ENCODE measurements at places on chromosomes 6 and 20. TPM values are rescaled to one million over a fixed set of nuclear protein-coding genes. Genes with fewer than 3 reads are reported as not detected.

GRCh38 chr6:14748679-14749078 is 497.2 kb upstream of the JARID2 start:
- no peaks in the 10 kb centered on the region for H3K4me1 ChIP-seq
- no peaks in the 10 kb centered on the region for H3K27me3 ChIP-seq
- DNase-seq = no peak
- H3K27ac ChIP-seq = no peak overlapping the region
- H3K36me3 ChIP-seq = no peaks in the 10 kb centered on the region

The BMP7 gene
- 2.2 TPM for total RNA-seq

DNA sequence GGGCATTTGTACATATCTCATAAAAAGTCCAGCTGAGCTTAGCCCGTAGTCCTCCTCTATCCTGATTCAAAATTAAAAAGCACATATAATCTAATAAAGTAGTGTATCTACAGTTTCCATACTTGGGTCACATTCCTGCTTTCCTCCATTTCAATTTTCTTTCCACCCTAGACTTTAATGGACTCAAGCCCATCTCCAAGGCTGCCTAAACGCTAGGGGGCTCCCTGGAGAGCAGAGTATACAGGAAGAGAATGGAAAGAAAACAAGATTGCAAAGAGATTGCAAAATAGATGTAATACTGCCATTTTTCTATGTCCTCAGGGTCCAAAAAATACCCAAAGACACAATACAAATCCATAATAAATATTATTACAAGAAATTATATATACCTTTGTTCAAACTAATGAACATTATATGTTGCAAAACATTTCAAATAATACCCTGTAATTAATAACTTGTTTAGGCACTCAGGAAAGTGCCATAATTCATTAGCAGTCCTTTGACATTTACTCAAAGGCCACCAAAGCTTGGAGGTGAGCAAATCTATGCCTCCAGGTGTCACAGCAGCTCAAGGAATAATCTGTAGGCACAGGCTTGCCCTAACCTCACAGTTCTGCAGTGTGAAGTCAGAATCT is 2.4 kb upstream of the MCM3 start:
- no peaks in the 10 kb centered on the region for H3K36me3 ChIP-seq
- H3K27ac ChIP-seq = no peak overlapping the region

The MDFI gene
- total RNA-seq = 2.2 TPM

- no peak for DNase-seq
- H3K27me3 ChIP-seq = no peaks in the 10 kb centered on the region
- H3K4me3 ChIP-seq = no peak overlapping the region
- no peaks in the 10 kb centered on the region for H3K36me3 ChIP-seq
- peaks cover 25% of the 10 kb centered on the region for H3K4me1 ChIP-seq
These were observed 3.3 kb upstream of the TMEM14A start for GRCh38 chr6:52667572-52667971.

DNA sequence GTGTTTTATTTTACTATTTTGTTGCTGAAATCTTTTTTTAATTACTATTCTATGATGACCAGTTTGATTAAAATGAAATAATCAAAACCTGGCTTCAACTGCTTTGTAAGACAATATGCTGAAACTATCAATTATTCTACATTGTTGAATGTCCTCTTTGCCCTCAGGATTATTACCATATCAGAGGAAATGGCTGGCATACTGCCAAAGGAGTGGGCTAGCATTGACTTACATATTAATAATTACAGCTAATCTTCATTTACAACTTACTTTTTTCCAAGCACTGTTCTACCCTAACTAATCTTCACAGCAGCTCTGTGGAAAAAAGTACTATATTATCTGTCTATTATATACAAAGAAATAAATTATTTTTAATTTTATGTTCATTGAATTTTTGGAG is 560.5 kb downstream of the BCKDHB start:
- H3K4me1 ChIP-seq = no peaks in the 10 kb centered on the region
- no peak overlapping the region for H3K4me3 ChIP-seq
- no peaks in the 10 kb centered on the region for H3K36me3 ChIP-seq
- no peak overlapping the region for H3K27ac ChIP-seq
- H3K27me3 ChIP-seq = no peaks in the 10 kb centered on the region

The FERMT1 gene
- 30.2 TPM for total RNA-seq

GRCh38 chr20:59094576-59094975 is 52.0 kb upstream of the PRELID3B start:
- no peaks in the 10 kb centered on the region for H3K36me3 ChIP-seq
- no peak overlapping the region for H3K4me3 ChIP-seq
- H3K27ac ChIP-seq = no peak overlapping the region
- no peak for DNase-seq
- no peaks in the 10 kb centered on the region for H3K27me3 ChIP-seq
- H3K4me1 ChIP-seq = no peaks in the 10 kb centered on the region

The PSMB8 gene
- total RNA-seq = 95.2 TPM

- H3K4me3 ChIP-seq = no peak overlapping the region
- peaks cover 6% of the 10 kb centered on the region for H3K4me1 ChIP-seq
- no peak for DNase-seq
- H3K36me3 ChIP-seq = no peaks in the 10 kb centered on the region
These were observed 165.3 kb downstream of the ZDHHC14 start for GRCh38 chr6:157546321-157546720.

DNA sequence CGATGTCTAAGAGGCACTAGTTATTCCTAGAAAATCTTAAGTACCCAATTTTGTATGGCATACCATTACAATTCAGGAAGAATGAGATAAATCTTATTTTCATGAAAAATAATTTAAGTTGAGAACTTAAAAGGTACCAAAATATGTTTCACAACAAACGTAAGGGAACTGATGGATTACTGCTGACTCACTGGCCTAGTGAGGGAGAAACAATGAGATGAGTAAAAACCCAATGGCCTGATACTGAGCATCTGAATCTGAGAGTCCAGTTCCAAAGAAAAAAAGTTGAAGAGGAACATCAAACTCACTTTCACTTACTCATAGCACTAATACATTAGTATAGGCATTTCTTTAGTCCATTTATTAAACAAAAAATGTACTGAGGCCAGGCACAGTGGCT is 56.0 kb downstream of the MDN1 start:
- no peaks in the 10 kb centered on the region for H3K4me1 ChIP-seq
- H3K27me3 ChIP-seq = no peaks in the 10 kb centered on the region
- peaks cover 28% of the 10 kb centered on the region for H3K36me3 ChIP-seq
- no peak overlapping the region for H3K27ac ChIP-seq

- H3K4me1 ChIP-seq = peaks cover 5% of the 10 kb centered on the region
- peak overlapping the region; percentile 68 for H3K27ac ChIP-seq
- peak; percentile 33 for DNase-seq
- no peak overlapping the region for H3K4me3 ChIP-seq
These were observed 72.6 kb downstream of the HIVEP2 start for GRCh38 chr6:142872376-142872775.

The TFAP2C gene
- total RNA-seq = 0.95 TPM

The REV3L gene
- total RNA-seq = 24.7 TPM

- H3K27me3 ChIP-seq = no peaks in the 10 kb centered on the region
- DNase-seq = no peak
- no peaks in the 10 kb centered on the region for H3K36me3 ChIP-seq
- no peak overlapping the region for H3K27ac ChIP-seq
- no peaks in the 10 kb centered on the region for H3K4me1 ChIP-seq
These were observed 237.2 kb downstream of the CDKAL1 start for GRCh38 chr6:20771409-20771808.

DNA sequence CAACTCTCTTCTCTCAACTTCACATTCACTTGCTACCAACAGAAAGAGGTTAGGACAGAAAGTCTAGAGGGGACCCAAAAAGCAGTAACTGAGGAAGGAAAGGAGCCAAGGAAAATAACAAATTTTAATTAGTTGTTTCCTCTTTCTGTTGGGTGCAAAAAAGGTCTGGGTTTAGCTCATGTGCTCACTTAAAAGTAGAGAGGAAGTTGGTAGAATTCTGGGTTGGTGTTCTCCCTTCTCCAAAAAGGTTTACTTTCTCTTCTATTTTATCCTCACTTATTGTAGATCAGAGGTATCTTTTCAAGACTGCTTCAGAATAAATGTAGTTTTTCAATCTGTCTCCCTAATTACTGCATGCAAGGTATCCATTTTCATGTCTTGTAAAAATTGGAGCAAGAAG is 42.8 kb downstream of the MAP3K7 start:
- H3K27me3 ChIP-seq = no peaks in the 10 kb centered on the region
- H3K4me1 ChIP-seq = peaks cover 2% of the 10 kb centered on the region

The PGC gene
- not detected for total RNA-seq

The CDH26 gene
- 1.9 TPM for total RNA-seq

The ZNF831 gene
- 0.20 TPM for total RNA-seq

The LY6G5C gene
- total RNA-seq = not detected

GRCh38 chr6:123016431-123017103 is 20.5 kb downstream of the CLVS2 start:
- no peaks in the 10 kb centered on the region for H3K4me1 ChIP-seq
- no peak for DNase-seq
- no peak overlapping the region for H3K4me3 ChIP-seq
- H3K27me3 ChIP-seq = no peaks in the 10 kb centered on the region

- H3K4me3 ChIP-seq = no peak overlapping the region
- no peak for DNase-seq
- no peak overlapping the region for H3K27ac ChIP-seq
- peaks cover 47% of the 10 kb centered on the region for H3K4me1 ChIP-seq
These were observed 3.1 kb upstream of the POU3F2 start for GRCh38 chr6:98831057-98831958.

GRCh38 chr6:70834520-70834919 is 122.3 kb downstream of the B3GAT2 start:
- H3K36me3 ChIP-seq = no peaks in the 10 kb centered on the region
- H3K27ac ChIP-seq = no peak overlapping the region
- H3K4me3 ChIP-seq = no peak overlapping the region

DNA sequence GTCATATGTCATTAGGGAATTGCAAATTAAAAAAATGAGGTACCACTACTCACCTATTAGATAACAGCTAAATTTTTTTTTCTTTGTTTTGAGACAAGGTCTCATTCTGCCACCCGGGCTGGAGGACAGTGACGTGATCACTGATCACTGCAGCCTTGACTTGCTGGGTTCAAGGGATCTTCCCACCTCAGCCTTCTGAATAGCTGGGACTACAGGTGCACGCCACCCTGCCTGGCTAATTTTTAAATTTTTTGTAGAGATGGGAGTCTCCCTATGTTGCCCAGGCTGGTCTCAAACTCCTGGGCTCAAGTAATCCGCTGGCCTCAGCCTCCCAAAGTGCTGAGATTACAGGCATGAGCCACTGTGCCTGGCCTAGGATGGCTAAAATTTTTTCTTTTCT is 57.1 kb upstream of the NCOA3 start:
- no peaks in the 10 kb centered on the region for H3K36me3 ChIP-seq
- no peak overlapping the region for H3K27ac ChIP-seq
- no peaks in the 10 kb centered on the region for H3K27me3 ChIP-seq
- no peak overlapping the region for H3K4me3 ChIP-seq
- H3K4me1 ChIP-seq = no peaks in the 10 kb centered on the region
- DNase-seq = no peak

GRCh38 chr20:34449674-34450592 is 66.3 kb upstream of the DYNLRB1 start:
- no peaks in the 10 kb centered on the region for H3K4me1 ChIP-seq
- H3K4me3 ChIP-seq = no peak overlapping the region
- DNase-seq = no peak
- peaks cover 55% of the 10 kb centered on the region for H3K36me3 ChIP-seq
- H3K27ac ChIP-seq = no peak overlapping the region

The CASS4 gene
- 1.4 TPM for total RNA-seq

- peaks cover 16% of the 10 kb centered on the region for H3K27me3 ChIP-seq
- no peak overlapping the region for H3K4me3 ChIP-seq
- H3K36me3 ChIP-seq = no peaks in the 10 kb centered on the region
- no peak for DNase-seq
- no peak overlapping the region for H3K27ac ChIP-seq
- peaks cover 17% of the 10 kb centered on the region for H3K4me1 ChIP-seq
These were observed 1.4 kb upstream of the SRXN1 start for GRCh38 chr20:654417-654750.

- H3K27me3 ChIP-seq = no peaks in the 10 kb centered on the region
- H3K4me3 ChIP-seq = no peak overlapping the region
- no peaks in the 10 kb centered on the region for H3K36me3 ChIP-seq
- no peak for DNase-seq
These were observed 131.6 kb downstream of the PHACTR3 start for GRCh38 chr20:59735917-59736316.

DNA sequence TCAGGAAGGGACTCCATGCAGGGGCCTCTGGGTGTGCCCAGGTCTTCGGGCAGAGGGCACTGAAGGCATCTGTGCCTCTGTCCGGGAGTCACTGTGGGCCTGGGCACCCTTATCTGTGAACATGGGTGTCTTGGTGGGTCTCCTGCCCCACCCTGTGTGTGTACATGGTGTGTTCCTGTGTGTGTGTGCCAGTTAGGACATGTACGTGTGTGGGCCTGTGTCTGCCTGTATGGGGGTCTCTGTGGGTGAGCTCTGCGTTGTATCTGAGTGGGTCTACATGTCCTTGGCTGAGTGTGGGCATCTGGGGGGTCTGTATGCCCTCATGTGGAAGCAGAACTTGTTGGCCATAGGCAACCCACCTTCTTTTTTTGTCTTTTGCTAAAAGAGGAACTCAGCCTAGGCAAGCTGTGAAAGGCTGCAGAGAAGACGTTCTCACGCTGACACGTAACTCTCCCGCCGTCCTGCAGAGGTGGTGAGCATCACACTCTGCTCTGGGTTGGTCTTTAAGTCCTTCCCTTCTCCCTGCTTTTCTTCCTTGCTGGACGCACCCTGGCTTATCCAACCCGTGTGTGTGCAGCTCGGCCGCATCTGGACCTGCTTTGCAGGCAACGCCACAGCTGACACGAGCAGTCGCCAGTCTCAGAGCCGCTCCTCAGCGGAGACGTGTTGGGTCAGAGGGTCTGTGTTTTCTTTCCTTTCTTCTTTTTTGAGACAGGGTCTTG is 532 bp upstream of the NPBWR2 start:
- no peak overlapping the region for H3K4me3 ChIP-seq
- H3K36me3 ChIP-seq = no peaks in the 10 kb centered on the region
- peak; percentile 6 for DNase-seq
- no peaks in the 10 kb centered on the region for H3K4me1 ChIP-seq

GRCh38 chr6:75747152-75747992 is 1.7 kb upstream of the MYO6 start:
- peaks cover 2% of the 10 kb centered on the region for H3K4me1 ChIP-seq
- H3K27me3 ChIP-seq = no peaks in the 10 kb centered on the region
- H3K4me3 ChIP-seq = no peak overlapping the region
- no peaks in the 10 kb centered on the region for H3K36me3 ChIP-seq

The NKX2-2 gene
- total RNA-seq = not detected

DNA sequence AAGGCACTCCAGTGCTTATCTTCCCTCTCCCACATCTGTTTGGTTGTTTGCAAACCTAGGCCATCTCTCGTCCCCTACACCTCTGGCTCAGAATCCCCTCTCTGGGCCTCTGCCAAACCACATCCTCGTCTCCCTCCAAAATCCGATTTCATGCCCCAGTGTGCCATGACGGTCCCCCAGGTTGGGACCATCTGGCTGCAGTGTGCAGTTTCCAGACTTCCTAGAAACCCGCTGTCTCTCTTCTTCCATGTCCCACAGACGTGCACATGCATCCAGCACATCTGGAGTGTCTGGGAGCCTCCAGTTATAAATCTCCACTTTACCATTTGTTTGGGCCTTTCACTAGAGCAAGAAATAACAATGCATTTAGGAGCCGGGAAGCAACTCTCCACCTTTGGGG is 316.2 kb downstream of the KIF16B start:
- H3K4me3 ChIP-seq = no peak overlapping the region
- no peak for DNase-seq
- H3K27me3 ChIP-seq = no peaks in the 10 kb centered on the region
- H3K36me3 ChIP-seq = no peaks in the 10 kb centered on the region

The CYP39A1 gene
- not detected for total RNA-seq

The CLPSL1 gene
- not detected for total RNA-seq

The TTBK1 gene
- 0.32 TPM for total RNA-seq

The RGS17 gene
- total RNA-seq = 0.79 TPM

- no peaks in the 10 kb centered on the region for H3K27me3 ChIP-seq
- H3K4me1 ChIP-seq = peaks cover 30% of the 10 kb centered on the region
- DNase-seq = no peak
- H3K27ac ChIP-seq = peak overlapping the region; percentile 89
- H3K4me3 ChIP-seq = no peak overlapping the region
These were observed 44.0 kb upstream of the TTPAL start for GRCh38 chr20:44431502-44432234.

All from transverse colon (tissue), 4 donors.